A172 (cell line): ENCODE measurements at places on chromosomes 4 and X. TPM values are rescaled to one million over a fixed set of nuclear protein-coding genes. Genes with fewer than 3 reads are reported as not detected.
A peak's percentile ranks its signal among the peaks of the same experiment; 100 is the strongest.

The MAGEA8 gene
- not detected in 2 replicates for total RNA-seq

The G3BP2 gene
- 97.5 and 102 TPM in 2 replicates for total RNA-seq

The MID1 gene
- total RNA-seq, result 13.0 and 15.1 TPM in 2 replicates

The LAMTOR3 gene
- total RNA-seq, result 59.8 and 65.9 TPM in 2 replicates

DNA sequence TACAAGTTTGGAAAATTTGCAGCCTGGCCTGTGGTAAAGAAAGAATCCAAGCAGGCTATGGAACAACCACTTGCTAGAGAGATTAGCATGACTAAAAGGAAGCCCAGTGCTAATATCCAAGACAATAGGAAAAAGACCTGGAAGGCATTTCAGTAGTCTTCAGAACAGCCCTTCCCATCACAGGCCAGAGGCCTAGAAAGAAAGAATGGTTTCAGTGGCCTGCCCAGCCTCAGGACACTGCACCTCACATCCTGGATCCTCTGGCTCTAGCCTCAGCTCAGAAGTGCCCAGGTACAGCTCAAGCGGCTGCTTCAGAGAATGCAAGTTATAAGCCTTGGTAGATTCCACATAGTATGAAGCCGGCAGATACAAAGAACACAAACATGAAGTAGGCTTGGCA is 449.8 kb upstream of the AR start:
- DNase-seq, result no peak

GRCh38 chr4:182700362-182701160 is 216.6 kb downstream of the DCTD start:
- no peak for DNase-seq

GRCh38 chrX:125520029-125520428 is 200.4 kb downstream of the TEX13C start:
- no peak for DNase-seq

- DNase-seq, result no peak
Observed at GRCh38 chr4:97990409-97990808, 152.9 kb downstream of the STPG2 start.

DNA sequence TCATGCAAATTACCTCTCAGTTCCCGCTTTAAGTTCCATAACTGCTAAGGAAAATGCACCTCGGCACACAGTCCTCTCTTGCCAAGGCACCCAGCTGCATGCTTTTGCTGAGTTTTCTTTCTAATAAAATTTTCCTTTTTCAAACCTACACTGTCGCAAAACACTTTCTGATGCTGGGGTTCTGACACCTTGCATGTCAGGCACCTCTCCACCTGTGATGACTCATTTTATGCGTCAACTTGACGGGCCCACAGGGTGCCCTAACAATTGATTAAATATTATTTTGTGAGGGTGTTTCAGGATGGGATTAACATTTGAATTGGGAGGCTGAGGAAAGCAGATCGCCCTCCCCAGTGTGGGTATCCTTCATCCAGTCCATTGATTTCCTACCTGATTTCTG is 291.0 kb upstream of the STS start:
- DNase-seq, result no peak

DNA sequence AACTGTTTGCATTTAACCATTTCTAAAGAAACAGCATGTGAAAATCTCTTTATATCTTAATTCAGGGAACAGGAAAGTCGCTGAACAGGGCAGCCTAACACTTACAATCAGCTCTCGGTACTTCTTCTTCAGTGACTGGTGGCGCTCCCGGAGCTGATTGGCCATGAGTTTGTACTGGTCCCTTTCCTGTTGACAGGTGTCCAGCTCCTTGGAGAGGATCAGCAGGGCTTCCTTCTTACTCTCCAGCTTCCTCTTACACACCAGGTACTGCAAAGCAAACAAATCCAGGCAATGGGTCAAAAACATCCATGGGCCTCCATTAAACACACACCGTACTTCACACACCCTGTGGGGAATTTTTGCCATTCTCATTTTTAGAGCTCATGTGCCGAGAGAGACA is 36.4 kb downstream of the CCDC149 start:
- no peak for DNase-seq

DNA sequence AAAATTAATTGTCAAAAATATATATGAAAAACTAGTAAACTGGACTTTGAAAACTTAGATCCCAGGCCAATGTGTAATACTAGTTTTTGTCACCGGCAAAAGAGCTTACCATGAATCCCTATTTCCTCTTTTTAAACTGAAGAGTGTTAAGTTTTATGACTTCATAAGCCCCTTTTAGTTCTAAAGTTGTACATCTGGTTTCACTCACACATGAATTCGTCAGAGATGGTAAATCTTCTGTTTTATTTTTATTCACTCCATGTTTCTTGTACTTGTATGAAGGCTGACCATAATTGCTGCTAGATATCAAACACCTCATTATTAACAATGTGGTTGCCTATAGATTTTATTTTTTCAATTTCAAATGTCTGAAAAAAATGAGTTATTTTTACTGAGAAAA is 827.9 kb downstream of the PCDH7 start:
- DNase-seq, result no peak

- no peak for DNase-seq
Observed at GRCh38 chr4:61451935-61452334, 251.8 kb downstream of the ADGRL3 start.

- DNase-seq, result no peak
Observed at GRCh38 chr4:100170986-100171385, 19.3 kb downstream of the DDIT4L start.

GRCh38 chr4:8188085-8188484 is 11.0 kb upstream of the SH3TC1 start:
- peak; percentile 63 for DNase-seq

- DNase-seq, result no peak
Observed at GRCh38 chrX:151711787-151712186, 4.0 kb upstream of the FATE1 start.

GRCh38 chr4:109395694-109396093 is 37.9 kb upstream of the SEC24B start:
- no peak for DNase-seq

- DNase-seq, result no peak
Observed at GRCh38 chr4:103207673-103208072, 9.5 kb upstream of the CENPE start.

DNA sequence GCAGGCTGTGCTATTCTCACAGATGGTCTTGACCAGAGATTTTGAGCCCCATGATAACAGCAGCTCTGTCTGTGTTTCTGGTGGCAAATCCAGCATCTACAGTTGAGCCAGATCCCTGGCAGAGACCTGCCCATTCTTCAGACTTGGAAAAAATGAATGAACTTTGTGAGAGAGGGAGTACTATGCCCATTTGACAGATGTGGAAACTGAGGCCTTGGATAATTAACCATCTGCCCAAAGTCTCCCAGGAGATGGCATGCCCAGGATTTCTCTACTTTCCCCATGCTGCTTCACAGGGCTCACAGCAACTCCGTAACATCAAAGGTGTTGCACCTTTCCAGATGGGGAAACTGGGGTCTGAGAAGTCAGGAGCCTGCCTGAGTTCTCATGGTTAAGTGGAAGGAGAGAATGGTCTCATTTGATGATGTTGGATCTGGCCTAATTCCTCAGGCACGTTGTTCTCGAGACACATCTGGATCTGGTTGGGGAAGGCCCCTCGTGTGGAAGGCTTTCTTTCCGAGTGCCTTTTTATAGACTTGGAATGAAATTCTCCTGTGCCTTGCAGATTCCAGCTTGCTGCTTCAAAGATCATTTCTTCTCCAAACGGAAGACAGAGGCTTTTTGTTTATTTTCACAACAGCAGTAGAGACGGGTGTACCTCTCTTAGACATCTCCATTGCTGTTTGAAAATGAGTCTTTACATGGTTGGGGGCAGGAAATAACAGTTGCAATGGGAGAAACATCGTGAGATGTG is 73.3 kb upstream of the STX18 start:
- DNase-seq, result no peak

- DNase-seq, result no peak
Observed at GRCh38 chr4:134390319-134390718, 188.7 kb upstream of the PABPC4L start.

- DNase-seq, result no peak
Observed at GRCh38 chr4:48212165-48212564, 57.5 kb downstream of the TEC start.

GRCh38 chr4:153393397-153393796 is 48.9 kb downstream of the MND1 start:
- no peak for DNase-seq
